Large intestine (tissue), 12 donors: ENCODE measurements at places on chromosomes 12 and 14.
A peak's percentile ranks its signal among the peaks of the same experiment; 100 is the strongest.

DNA sequence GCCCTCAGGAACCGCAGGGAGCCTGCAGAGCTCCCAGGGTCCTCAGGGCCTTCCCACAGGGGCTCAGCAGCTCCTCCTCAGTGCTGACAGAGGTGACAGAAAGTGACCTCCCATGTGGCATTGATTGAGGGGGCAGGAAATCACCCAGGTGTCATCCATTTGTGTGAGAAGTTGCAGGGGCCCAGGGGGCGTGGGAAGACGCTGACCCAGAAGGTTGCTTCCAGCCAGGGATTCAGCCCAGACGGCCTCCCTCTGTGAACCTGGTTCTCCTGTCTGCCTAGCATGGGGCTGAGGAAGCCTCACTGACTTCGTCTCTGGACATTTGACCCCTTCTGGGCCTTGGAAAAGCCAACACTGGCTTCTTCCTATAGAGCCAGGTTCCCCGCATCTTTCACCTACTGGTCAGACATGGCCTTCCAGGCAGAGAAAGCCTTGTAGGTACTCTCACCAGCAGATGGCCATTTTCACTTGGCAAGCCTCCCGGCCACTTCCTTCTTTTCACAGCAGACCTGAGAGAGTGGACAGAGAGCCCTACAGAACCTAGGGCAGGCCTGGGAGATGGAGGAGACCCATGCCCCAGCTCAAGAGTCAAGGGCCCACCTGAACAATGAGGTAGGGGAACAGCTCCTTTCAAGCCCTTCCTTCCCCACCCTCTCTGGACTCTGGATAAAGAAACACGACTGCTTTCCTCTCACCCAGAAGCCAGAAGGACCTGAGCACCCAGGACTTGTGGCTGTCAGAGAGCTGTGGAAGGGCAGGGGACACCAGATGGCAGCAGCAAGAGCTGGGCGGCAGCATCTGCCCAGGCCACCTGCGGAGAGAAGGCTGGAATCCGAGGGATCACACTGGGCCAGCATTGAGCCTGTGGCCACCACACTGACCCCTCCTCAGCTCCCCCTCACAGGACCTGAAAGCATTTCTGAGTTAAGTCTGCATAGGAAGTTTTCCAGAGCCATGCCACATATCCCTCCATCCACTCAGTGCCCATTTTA, 377.8 kb downstream of the DPF3 start:
- no peak for DNase-seq

DNA sequence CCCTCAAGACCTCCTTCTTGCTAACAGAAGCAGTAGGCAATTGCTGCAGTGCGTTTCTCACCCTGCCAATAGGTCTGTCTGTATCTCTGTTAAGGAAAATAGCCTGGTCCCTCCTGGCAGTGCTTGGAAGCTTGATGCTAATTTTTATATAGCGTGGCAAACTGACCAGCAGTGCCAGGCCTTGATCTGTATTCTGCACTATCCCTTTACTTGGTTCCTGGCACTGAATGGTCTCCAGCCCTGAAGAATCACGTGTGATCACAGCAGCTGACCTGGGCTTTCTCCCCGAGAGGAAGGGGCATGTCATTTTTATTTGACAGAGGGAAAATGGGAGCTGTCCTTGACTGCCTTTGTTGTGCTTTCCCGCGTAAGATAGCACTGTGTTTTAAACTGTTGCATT, 48.7 kb upstream of the TRAF3 start:
- DNase-seq: no peak

DNA sequence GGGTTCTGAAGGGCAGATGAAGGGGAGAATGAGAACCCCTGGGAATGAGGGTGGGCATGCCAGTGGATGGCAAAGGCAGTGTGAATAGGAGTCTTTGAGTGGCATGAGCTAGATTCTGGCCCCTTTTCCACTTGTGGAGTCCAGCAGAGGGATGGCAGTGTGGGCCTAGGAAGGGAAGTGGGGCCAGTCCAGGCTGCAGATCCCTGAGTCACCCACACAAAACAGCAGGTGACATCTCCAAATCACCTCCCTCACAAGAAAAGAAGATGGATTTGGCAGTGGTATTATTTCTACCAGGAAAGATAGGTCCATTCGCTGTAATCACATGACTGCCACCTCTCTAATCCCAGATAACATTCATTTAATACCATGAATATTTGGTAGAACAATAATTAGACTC, 151.3 kb downstream of the TTC7B start:
- DNase-seq: no peak

DNA sequence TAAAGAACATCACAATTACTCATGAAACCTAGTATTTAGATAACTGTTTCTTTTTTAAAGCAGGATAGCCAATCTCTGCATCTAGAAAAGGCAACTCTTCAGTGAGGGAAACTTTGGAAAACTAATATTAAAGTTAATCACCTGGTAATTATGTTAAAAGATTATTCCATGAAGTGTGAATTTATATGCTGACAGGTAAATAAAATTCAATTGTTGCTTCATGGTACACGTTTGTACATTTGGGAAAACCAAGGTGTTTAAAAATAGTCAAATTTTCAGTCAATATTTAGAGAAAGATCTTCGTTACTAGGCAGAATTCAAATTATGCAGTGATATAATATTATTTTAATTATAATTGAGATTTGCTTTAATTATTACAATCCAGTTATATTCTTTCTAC, 100.1 kb upstream of the LRFN5 start:
- no peak for DNase-seq

DNA sequence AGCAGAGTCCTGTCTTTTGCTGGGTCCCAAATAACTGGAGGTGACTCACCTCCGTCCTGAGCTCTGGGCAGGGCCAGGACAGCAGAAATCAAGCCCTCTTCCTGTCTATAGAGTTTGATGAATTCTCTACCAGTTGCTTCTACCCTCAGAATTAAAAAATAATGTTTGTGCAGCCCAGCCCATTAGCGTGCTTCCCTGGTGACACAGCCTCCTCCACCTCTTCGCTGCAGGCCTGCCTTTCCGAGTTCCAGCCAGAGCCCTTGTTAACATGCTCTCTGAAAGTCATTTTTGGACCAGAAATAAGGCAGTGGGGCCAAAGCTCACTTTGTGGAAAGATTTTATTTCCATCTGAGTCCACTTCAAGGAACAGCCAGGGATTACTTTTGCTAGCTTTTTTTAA, 94.0 kb downstream of the TBX5 start:
- DNase-seq: no peak

- DNase-seq: no peak
Observed at GRCh38 chr14:82935691-82936090, 1402.0 kb upstream of the SEL1L start.

DNA sequence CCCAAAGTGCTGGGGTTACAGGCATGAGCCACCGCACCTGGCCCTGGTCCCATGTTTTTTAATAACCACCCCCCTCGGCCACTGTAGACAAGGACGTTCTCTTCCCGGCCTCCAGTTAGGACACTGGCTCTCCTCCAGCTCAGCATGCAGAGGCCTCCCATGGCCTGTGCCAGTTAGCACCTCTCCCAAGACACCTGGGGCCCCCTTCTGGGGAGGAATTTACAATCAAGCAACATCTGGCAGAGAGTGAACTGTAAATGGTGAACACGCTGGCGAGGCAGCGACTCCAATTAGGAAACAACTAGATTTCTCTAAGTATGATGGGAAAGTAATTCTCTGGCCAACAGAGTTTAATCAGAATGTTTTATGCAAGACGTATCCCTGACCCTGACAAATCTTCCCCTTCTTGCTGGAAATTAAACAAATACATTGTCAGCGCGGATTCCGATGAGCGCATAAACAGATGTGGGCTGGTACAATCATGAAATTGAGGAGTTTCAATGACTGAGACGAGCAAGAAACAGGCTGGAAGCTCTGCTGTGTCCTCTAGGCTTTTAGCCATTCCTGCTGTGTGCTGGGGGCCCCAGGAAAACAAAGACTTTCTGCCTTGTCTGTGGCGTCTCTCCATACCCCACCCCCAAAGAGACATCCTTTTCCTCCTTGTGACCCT, 61.7 kb upstream of the DLK1 start:
- DNase-seq: peak; percentile 35

DNA sequence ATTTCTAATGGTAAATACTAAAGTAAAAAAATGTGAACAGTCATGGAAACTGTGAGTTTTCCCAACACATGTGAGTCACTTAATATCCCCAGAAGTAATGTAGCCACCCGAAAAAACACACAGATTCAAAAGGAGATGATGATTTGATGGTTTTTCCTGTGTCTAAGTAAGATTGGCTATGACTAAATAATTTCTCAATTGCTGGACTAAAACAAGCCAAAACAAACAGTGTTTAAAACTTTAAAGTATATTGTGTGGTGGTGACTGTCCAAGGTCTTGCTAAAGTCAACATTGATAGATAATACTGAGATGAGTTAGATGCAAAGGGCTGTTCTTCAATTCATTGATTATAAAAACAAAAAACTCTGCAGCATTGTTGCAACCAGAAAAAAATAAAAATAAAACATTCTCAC, 89.6 kb upstream of the SOX5 start:
- DNase-seq: no peak

- DNase-seq: no peak
Observed at GRCh38 chr14:35934499-35934898, 108.4 kb downstream of the BRMS1L start.

DNA sequence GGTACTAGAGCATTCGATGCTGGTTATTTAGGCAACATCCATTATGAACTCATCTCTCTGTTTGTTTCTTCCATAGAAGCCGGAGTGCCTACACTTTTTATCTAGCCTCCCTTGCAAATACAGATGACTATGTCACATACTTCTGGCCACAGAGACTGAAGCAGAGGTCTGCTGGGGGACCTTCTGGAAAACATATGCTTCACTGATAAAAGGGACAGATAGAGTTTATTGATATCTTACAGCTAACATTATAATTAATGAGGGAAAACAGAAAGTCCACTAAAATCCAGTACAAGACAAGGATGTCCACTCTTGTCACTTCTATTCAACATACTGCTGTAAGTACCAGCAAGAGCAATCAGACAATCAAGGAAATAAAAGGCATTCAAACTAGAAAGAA, 104.3 kb upstream of the FAR2 start:
- no peak for DNase-seq

GRCh38 chr14:91371011-91371989, 46.3 kb downstream of the CCDC88C start:
- no peak for DNase-seq

DNA sequence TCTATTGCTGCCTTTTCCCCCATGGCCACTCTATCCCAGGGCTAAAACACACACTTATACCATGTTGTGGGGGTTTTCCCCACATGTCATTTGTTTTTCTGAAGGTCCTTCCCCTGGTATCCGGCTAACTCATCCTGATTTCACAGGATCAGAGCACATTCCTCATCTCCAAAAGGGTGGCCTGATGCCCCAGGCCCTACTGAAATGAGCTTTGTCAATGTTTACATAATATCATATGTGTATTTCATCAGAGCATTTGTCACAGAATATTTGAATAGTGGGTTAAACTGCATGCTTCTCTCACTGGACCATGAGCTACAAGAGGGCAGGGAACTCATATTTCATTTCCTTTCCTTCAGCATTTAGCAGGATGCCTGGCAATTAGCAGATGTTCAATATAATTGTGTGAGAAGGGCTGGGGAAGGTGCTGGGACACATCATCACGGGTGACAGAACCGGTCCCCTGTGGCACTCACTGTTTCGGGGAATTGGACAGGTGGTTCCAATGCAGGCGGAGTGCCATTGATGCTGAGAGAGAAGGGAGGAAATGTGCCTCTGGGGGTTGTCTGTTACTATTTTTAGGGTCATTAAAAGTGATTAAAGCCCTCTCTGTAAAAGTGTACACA, 26.8 kb downstream of the EMP1 start:
- no peak for DNase-seq

- DNase-seq: no peak
Observed at GRCh38 chr14:21408147-21408546, 24.3 kb upstream of the SUPT16H start.

DNA sequence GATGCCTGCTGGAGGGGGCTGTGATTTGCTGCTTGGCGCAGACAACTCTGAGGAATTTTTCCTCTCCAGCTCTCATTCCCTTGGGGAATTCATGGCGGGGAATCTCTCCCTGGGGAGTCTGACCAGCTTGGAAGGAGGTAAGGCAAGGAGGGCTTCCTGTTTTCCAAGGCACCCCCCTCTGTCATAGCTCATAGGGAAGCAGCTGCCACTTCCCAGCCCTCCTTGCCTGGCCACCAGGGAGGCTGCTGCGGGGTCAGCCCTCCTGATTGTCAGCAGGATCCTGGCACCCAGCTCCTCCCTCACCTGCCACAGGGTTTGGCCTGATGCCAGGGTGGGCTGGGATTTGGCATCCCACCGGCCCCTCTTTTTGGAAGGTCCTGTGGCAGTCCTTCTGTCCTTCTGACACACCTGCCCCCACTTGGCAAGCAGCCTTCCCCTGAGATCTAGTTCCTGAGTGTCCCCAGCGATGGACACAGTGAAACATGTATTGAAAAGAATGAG, 74.9 kb downstream of the TSPAN9 start:
- DNase-seq: no peak

GRCh38 chr12:7650091-7650490, 15.6 kb downstream of the APOBEC1 start:
- DNase-seq: no peak

GRCh38 chr12:128083132-128083729, 183.7 kb upstream of the TMEM132C start:
- DNase-seq: no peak

- DNase-seq: no peak
Observed at GRCh38 chr12:104681012-104681690, 224.4 kb downstream of the CHST11 start.

DNA sequence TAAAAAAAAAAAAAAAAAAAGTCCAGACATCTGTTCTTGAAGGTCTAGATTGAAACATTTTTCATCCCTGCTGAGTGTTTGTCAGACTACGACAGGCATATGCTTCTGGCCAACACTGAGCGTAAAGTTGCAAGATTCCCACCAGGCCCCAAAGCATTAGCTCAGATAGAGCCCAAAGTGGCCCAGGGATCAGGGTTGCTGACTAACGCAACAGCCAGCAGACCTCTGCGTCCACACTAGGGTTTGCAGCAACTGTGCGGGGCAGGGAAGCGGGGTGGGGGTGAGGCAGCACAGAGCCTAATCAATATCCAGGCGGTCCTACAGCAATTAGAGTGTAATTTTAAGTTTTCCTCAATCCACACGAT, 55.7 kb downstream of the SSH1 start:
- no peak for DNase-seq

DNA sequence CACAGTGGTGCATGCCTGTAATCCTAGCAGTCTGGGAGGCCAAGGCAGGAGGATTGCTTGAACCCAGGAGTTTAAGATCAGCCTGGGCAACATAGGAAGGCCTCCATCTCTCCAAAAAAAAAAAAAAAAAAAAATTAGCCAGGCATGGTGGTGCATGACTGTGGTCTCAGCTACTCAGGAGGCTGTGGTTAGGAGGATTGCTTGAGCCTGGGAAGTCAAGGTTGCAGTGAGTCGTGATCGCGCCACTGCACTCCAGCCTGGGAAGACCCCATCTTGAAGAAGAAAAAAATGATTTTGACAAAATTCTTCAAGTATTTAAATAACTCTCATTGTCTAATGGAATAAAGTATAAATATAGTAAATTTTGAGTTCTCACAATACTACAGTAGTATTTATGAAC, 219.2 kb upstream of the SSTR1 start:
- DNase-seq: no peak

GRCh38 chr12:6435961-6436715, 8.6 kb upstream of the CD27 start:
- DNase-seq: no peak
